ENCODE measurements at places on chromosomes 12 and 14. TPM values are rescaled to one million over a fixed set of nuclear protein-coding genes. Genes with fewer than 3 reads are reported as not detected.

Gene ZNF605
- total RNA-seq, result 18.3 TPM

Gene PPP1R1A
- total RNA-seq, result not detected

Gene LAG3
- total RNA-seq, result 0.16 TPM

Gene MDM2
- 733 TPM for total RNA-seq

Gene DHRS2
- total RNA-seq, result 1.1 TPM

Gene MIP
- not detected for total RNA-seq

Gene IAPP
- not detected for total RNA-seq

Gene ANHX
- not detected for total RNA-seq

Gene EFCAB11
- 3.2 TPM for total RNA-seq

Gene DMAC2L
- total RNA-seq, result 4.4 TPM

Gene NKX2-1
- total RNA-seq, result not detected

Gene SINHCAF
- 4.4 TPM for total RNA-seq

Gene AJUBA
- total RNA-seq, result 47.6 TPM

Gene KRT3
- not detected for total RNA-seq

Gene CCDC197
- not detected for total RNA-seq

Gene METTL17
- 17.3 TPM for total RNA-seq

Gene TAS2R7
- not detected for total RNA-seq

Gene SLC5A8
- not detected for total RNA-seq

Gene TAS2R19
- total RNA-seq, result 6.3 TPM

Gene PPM1A
- 31.0 TPM for total RNA-seq

Gene LRTM2
- total RNA-seq, result not detected

Gene SLC4A8
- total RNA-seq, result 4.7 TPM

Gene CAPZA3
- total RNA-seq, result not detected

Gene PZP
- not detected for total RNA-seq

Gene TMEM132C
- total RNA-seq, result not detected

Gene RNASE3
- total RNA-seq, result not detected

Gene GPR65
- total RNA-seq, result not detected

Gene GPRC5D
- not detected for total RNA-seq

Gene OSGEP
- 31.2 TPM for total RNA-seq

Gene NRL
- total RNA-seq, result 4.1 TPM

Gene RNASE13
- not detected for total RNA-seq
